Uterus (tissue), 4 donors: ENCODE measurements at places on chromosomes 13 and 19.

DNA sequence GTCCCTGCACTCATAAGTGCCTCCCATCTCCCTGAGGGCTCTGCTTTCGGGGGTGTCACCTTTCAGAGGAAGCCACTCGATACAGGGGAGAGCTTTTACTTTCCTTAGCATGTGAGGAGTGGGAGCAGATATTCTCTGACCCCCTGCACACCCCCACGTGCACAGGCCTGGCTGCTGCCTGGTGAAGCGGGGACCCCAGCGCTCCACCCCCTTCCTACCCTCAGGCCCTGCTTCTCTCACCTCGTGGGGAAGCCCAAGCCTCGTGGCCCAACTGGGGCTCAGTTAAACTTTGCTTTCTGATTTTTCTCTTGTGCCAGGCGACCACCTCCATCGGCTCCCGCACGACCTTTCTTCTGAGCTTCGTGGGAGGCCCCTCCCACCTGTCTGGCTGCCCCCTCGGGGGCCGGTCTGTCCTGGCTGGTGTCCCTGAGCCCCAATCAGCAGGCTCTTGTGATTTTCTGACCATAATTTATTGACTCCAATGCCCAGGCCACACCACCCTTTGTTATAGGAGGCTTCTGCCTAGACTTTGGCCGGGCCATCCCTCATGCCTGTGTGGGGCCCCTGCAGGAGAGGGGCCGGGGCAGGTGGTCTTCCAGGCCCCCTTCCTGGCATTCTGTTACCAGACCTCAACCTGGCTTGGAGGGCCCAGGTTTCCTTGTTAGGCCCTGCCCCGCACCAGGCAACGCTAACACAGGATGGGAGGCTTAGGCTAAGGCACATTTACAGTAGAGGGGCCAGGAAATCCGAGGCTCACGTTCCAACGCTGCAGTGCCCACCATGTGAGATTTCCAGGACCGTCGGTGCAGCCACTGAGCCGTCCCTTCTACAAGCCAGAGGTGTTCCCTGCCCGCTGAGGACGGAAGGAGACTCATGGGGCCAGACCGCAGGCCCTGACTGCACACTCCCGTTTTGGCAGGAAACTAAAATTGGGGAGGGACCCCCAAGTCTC is 3.7 kb downstream of the TMED1 start:
- no peak for DNase-seq

DNA sequence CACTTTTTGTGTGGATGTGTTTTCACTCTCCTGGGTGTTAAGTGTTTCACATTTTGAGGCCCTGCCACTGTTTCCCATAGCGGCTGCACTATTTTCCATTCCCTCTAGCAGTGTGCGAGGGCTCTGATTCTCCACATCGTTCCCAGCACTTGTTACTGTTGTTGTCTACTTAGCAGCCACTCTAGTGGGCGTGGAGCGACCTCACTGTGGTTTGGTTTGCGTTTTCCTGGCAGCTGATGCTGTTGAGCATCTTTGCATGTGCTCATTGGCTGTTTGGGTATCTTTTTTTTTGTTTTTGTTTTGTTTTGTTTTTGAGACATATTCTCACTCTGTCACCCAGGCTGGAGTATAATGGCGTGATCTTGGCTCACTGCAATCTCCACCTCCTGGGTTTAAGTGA is 14.4 kb downstream of the NAXD start:
- DNase-seq: no peak

DNA sequence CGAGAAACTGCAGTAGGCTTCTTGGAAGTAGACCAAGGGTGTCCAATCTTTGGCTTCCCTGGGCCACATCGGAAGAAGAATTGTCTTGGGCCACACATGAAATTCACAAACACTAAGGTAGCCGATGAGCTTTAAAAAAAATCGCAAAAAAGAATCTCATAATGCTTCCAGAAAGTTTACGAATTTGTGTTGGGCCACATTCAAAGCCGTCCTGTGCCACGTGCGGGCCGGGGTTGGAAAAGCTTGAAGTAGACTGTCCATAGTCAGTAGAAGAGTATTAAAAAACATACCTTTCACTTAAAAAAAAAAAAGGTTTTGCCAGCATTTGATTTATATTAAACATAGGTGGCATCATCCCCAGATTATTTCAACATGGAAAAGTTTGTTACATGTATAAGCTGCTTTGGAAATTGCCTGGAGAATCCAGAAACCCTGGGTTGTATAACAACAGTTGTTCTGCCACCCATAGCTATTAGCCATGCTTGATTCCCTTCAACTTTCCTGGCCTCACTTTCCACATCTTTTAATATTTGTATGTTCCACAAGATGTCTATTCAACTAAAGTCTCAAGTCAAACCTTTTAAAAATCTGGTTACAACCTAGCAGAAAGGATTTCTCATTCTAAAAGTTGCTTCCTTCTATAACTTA is 1.0 kb downstream of the IFT88 start:
- no peak for DNase-seq

- no peak for DNase-seq
Observed at GRCh38 chr13:25276748-25277147, 10.5 kb downstream of the MTMR6 start.
